ENCODE measurements at places on chromosomes 6 and 20.

- DNase-seq, result no peak
These were observed 44.2 kb downstream of the FGD2 start for GRCh38 chr6:37049758-37050044.

- DNase-seq, result no peak
These were observed 77.8 kb downstream of the RREB1 start for GRCh38 chr6:7185561-7185960.

GRCh38 chr6:78867020-78867369 lies 356 bp upstream of the IRAK1BP1 start:
- no peak for DNase-seq

GRCh38 chr6:5540370-5540769 lies 279.1 kb downstream of the FARS2 start:
- DNase-seq, result no peak

- DNase-seq, result no peak
These were observed 81.8 kb downstream of the LCA5 start for GRCh38 chr6:79455446-79455845.

- no peak for DNase-seq
These were observed at the start of gene NFYA for GRCh38 chr6:41072836-41073202. TSS of gene NFYA (plus strand) at chr6:41072974. CDS start at chr6:41079090, 6,116 bp downstream.

DNA sequence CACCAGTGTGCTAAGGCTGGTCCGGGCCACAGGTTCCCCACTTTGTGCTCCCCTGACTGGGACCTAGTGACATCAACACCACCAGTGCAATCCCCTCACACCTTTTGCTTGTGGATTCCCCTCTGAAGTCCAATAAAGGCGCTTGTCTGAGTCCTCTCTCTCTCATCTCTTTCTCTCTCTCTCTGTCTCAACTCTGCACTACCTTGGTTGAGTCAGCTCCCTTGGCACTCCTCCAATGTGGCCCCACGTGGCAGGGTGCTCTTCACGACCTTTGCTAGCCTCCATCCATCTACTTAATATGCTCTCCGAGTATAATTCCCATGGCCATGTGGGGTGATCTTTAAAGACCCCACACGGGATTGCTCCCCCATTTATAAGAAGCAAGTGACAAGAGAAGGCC lies 385.0 kb downstream of the CD83 start:
- no peak for DNase-seq

DNA sequence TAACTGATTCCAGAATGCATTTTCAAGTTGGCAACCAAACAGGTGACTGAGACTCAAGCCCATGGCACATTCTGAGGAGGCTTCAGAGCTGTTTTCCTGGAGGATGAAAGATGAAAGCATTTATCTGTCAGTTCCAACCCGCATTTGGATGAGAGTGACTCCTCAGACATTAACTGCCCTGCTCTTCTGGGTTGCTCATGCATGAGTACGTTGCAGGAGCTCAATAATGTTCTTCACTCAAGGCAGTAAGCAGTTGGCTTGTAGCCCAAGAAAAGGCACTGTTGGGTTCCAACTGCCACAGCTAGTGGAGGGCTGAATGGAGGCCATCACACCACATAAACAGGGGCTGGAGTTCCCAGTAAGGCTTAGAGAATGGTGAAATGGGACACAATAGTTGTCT lies 155.3 kb downstream of the FUT9 start:
- no peak for DNase-seq

- DNase-seq, result peak; percentile 66
These were observed 28.4 kb upstream of the MAS1L start for GRCh38 chr6:29516108-29516507.

DNA sequence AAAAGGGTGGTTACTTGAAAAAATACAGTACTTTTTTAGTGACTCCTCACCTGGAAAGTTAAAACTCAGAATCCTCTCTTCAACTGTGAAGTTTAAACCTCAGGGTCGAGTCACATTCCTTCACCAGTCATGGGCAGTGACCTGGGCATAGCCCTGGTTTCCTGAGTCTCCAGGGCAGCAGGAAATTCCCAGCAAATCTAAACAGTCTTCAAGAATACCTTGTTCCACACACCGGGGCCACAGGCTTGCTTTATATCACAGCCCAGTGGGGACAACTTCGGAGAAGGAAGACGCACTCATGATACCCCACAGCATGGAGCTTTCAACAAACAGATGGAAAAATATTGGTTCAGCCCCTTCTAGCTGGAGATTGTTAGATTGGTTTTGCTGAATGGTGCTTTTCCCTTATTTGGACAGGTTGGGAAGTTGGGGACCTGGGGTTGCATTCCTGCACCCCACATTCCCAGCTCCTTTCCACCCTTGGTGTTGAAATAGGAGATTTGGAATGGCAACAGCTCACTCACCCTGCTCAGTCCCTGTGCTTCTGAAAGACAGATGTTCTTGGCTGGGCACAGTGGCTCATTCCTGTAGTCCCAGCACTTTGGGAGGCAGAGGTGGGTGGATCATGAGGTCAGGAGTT lies 113.0 kb upstream of the TMEM170B start:
- no peak for DNase-seq

GRCh38 chr6:44466955-44467354 lies 79.4 kb downstream of the CDC5L start:
- no peak for DNase-seq

DNA sequence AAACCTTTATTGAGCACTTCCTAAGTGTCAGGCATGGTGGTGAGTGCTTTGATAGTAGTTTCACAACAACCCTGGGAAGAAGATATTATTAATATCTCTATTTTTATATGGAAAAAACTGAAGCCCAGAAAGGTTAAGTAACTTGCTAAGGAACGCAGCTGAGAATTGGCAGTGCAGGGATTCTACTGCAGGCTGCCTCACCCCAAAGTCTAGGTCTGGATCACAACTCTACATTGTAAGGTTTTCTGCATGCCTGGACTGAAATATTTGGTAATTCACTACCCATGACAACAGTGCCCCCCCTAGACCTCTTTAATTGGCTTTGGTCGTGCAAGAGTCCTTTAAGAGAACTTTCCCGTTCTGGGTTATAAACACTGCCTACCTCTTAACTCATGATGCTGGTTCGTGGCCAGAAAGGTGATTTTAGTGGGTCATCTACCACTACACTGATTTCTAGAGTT lies 67.1 kb upstream of the KCNQ5 start:
- peak; percentile 22 for DNase-seq

DNA sequence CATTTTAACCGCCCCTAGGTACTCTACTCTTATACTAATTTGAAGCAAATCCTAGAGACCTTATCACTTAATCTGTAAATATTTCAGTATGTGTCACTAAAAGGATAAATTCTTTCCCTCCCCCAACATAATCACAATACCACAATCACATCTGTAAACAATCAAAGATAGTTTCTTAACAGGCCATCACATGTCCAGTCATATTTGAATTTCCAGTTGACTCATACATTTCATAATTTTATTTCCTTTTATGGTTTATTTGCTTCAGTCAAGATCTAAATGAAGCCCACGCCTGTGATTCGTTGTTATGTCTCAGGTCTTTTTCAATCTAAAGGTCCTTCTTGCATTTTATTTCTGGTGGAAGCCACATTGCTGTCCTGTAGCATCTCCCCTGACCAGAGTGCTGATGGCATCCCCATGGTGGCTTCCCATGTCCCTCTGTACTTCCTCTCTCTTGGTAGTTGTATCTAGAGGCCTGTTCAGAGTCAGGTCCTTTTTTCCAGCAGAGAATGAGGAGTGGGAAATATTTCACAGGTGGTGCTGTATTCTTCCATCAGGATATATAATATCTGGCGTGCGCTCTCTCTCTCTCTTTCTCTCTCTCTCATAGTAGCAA lies 128.6 kb upstream of the SLC22A23 start:
- DNase-seq, result no peak

GRCh38 chr6:159169557-159170332 lies 545 bp downstream of the FNDC1 start:
- DNase-seq, result peak; percentile 87

- no peak for DNase-seq
These were observed 138.0 kb downstream of the MAP3K7 start for GRCh38 chr6:90448836-90449235.

DNA sequence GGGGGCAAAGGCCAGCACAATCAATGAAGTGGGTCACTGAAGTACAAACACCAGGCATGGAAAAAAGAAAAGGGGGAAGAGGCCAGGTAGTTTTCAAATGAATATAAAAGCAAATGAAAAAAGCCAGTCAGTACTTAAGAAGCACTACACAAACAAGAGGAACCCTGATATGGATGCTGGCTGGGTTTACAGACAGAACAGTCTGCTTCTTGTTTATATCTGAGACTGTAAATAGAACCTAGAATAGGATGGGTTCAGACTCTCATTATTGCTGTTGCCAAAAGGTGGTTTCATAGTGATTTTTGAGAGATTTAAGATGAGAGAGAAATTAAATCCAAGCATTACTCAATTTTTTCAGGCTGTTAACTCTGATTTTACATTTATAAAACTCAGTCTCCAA lies 24.1 kb downstream of the USP45 start:
- DNase-seq, result no peak

- DNase-seq, result peak; percentile 41
These were observed 242.9 kb downstream of the CDH4 start for GRCh38 chr20:61494763-61495575.

DNA sequence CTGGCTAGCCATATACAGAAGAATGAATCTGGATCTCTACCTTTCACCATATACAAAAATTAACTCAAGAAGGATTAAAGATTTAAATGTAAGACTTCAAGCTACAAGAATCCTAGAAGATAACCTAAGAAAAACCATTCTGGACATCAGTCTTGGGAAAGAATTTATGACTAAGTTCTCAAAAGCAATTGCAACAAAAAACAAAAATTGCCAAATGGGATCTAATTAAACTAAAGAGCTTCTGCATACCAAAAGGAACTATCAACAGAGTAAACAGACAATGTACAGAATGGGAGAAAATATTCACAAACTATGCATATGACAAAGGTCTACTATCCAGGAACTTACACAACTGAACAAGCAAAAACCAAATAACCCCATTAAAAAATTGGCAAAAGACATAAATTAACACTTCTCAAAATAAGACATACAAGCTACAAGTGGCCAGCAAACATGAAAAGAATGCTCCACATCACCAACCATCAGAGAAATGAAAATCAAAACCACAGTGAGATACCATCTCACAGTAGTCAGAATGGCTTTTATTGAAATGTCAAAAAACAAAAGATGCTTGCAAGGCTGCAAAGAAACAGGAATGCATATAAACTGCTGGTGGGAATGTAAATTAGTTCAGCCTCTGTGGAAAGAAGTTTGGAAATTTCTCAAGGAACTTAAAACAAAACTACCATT lies 66.8 kb upstream of the RSPO3 start:
- DNase-seq, result no peak

DNA sequence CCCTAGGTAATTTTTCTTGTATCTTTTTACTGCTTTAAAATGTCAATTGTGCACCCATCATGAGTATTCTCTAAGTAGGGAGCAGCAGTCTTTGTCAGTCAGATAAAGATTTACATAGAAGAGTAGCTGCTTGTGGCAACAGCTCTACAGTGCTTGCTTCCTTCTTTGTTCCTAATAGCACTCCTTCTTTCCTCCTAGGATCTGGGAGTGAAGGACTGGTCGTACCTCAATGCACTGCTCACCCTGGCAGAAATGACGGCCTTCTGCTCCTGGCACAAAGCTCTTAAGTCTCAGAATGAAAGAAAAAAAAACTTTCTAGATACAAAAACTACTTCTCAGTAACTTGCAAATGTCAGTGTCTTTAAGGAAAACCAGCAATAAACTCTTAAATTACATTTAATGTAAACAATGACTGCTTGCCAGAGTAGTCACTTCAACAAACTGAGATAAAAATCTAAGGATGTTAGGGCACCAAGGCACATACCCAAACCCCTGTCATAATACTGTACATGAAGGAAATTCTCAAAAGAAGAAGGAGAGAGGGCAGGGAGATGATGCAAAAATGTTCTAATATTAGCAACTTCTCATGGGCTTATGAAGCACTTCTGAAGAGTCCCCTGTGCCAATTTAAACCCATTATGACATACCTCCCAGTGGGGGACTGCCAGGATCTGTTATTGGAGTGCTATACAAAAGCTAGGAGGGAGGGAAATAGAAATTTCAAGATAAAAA lies 34.0 kb downstream of the NCOA6 start:
- DNase-seq, result no peak

DNA sequence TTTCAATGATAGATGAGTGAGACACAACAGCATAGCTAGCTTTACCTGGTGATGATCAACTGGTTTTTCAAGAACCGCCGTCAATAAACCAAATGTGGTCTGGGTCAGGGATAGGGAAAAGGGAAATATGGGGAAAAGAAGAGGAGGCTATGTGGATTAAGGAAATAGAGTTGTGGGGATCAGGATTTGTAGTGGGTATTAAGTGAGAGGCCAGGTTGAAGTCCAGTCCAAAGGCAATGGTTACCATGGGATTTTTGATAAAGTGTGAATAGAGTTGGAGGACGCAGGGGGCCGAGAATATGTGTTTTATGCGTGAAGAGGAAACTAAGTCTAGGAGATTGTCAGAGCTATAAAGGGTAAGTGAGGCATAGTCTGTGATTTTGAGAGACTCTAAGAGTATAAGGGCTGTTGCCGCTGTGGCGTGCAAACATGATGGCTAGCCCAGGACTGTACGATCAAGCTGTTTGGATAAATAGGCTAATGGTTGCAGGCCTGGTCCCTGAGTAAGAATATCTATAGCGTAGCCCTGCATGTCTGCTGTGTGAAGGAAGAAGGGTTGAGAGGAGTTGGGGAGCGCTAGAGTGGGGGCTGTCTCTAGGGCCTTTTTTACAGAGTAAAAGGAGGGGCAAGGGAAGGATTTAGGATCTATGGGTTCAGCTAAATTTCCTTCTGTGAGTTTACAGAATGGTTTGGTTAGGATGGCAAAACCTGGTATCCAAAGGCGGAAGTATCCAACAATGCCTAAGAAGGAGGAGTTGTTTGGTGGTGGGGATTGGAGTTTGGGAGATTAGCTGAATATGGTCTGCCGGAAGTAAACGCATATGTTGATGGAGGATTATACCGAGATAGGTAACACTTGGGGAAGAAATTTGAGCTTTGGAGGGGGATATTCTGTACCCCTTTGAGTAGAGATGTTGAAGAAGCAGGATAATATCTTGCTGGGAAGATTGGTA lies 749.7 kb upstream of the ADGRB3 start:
- DNase-seq, result no peak

GRCh38 chr6:52283111-52283510 lies 1.4 kb downstream of the MCM3 start:
- DNase-seq, result no peak

- DNase-seq, result no peak
These were observed 28.1 kb upstream of the MYT1 start for GRCh38 chr20:64136004-64136710.

Measured in islet precursor cell (in vitro differentiated cells).